NCI-H1105 (cell line): ENCODE measurements at places on chromosomes 1 and 21.
A peak's percentile ranks its signal among the peaks of the same experiment; 100 is the strongest.

DNA sequence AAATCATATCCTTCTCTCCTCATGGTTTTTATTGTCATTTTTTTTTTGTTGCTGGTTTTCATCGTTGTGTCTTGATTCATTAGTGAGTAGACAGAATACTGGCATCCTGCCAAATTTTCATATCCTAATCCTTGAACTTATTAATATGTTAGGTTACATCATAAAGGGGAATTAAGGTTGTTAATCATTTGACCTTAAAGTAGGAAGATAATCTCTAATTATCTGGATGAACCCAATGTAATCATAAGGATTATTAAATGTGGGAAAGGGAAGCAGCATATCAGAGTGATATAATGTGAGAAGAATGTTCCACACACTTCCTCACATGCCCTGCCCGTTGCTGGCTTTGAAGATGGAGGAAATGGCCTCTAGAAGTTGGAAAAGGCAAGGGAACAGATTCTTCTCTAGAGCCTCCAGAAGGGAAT, 299.7 kb downstream of the HMCN1 start:
- DNase-seq = no peak

- peak; percentile 44 for DNase-seq
Measured at GRCh38 chr1:38818175-38818976, 41.2 kb downstream of the RRAGC start.

- DNase-seq = peak; percentile 78
Measured at GRCh38 chr21:37233551-37234146, 33.5 kb downstream of the VPS26C start.

GRCh38 chr1:46547481-46548383, 3.7 kb downstream of the KNCN start:
- DNase-seq = no peak

- DNase-seq = no peak
Measured at GRCh38 chr1:22572818-22573217, 9.5 kb downstream of the EPHA8 start.

DNA sequence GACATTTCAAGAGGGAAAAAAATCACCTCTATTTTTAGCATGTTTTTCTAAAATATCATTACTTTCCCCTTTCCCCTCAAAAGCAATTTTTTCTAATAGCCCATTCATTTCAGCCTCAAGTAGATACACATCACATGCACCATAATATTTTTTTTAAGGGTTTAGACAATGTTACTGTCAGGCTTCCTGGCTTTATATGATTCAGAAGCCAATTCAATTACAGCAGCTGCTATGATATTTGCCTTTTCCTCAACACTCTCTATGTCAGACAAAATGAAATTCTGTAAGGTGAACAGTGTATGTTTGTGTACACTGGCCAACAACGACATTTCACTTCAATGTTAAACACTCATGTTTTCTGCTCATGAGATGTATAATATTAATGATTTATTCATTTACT, 46.5 kb downstream of the OMA1 start:
- DNase-seq = peak; percentile 0

- no peak for DNase-seq
Measured at GRCh38 chr1:89697383-89697782, 64.5 kb downstream of the LRRC8C start.
